Upper lobe of right lung (tissue), 1 donor: ENCODE measurements at places on chromosomes 1 and 21. TPM values are rescaled to one million over a fixed set of nuclear protein-coding genes. Genes with fewer than 3 reads are reported as not detected.

DNA sequence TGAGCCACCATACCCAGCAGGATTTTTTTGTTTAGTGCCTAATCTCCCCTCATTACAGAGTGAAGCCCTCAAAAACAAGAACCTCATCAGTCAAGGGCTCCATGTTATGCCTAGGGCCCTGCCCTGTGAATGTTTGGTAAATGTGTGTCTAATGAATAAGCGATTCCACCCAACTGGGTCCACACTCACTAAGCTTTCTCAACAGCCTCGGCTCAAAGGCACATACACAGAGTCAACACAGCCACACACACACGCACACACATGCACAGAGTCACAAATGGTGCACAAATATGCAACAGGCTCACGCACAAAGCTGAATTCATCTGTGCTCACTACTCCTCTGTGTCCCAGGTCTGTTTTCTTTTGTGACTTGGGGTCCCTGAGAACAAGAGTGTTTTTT lies 11.7 kb upstream of the SYNC start:
- no peaks in the 10 kb centered on the region for H3K36me3 ChIP-seq
- no peak overlapping the region for H3K27ac ChIP-seq
- H3K4me3 ChIP-seq = no peak overlapping the region

- H3K4me3 ChIP-seq = peak overlapping the region; percentile 20
- peaks cover 54% of the 10 kb centered on the region for H3K4me1 ChIP-seq
- H3K27ac ChIP-seq = peak overlapping the region; percentile 88
- H3K36me3 ChIP-seq = peaks cover 16% of the 10 kb centered on the region
These were observed 10.8 kb downstream of the SLC37A1 start for GRCh38 chr21:42524341-42525028.

DNA sequence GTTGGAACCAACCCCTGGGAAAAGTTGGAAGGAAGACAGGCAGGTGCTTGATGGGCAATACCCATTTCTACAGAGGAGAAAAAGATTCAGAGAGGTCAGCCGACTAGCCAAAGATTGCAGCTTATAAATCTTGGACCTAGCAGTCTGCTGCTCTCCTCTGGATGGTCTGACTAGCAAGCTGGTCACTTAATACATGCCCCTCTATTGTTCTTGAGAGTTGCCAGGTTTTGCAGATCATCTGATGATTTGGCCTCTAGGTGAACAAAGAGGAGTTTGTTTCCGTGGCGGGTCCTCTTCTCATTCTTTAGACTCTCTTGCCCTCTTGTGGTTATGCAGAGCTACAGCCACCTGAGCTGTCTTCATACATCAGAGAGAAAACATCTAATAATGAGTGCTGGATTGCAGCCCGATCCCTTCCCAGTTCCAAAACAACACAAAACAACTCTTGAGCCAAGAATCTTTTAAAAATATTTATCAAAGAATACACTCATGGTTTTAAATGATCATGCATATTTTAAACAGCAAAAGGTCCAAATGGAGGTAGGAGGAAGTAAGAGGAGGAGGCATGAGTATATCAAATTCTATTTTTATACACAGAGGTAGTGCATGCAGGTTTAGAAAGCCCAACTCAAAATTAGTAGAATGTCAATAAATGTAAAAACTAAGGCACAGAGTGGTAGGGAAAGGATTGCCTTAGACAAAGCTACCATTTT lies 115.7 kb downstream of the SLC30A10 start:
- no peaks in the 10 kb centered on the region for H3K4me1 ChIP-seq
- H3K4me3 ChIP-seq = no peak overlapping the region
- no peak overlapping the region for H3K27ac ChIP-seq
- H3K27me3 ChIP-seq = peaks cover 6% of the 10 kb centered on the region
- H3K36me3 ChIP-seq = no peaks in the 10 kb centered on the region

DNA sequence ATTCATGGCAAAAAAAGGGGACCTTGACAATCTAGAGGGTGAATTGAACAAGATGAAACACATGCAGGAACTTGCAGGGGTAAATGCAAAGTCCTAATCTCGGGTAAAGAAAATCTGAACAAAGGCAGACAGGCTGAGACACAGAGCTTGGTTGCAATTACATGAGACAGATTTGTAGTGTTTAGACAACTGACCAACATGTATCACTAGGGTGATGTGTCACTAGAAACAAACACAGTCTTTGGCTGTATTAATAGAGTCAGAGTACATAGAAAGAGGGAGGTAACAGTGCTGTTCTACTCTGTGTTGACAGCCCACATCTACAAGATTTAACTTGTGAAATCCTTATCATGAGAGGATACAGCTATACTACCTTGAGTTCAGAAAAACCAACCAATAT lies 78.1 kb upstream of the GRIK3 start:
- DNase-seq = no peak
- H3K27ac ChIP-seq = no peak overlapping the region
- peaks cover 8% of the 10 kb centered on the region for H3K27me3 ChIP-seq
- H3K4me1 ChIP-seq = no peaks in the 10 kb centered on the region

- H3K4me1 ChIP-seq = peaks cover 21% of the 10 kb centered on the region
- no peak for DNase-seq
- H3K27me3 ChIP-seq = no peaks in the 10 kb centered on the region
- no peak overlapping the region for H3K27ac ChIP-seq
- H3K4me3 ChIP-seq = no peak overlapping the region
- H3K36me3 ChIP-seq = no peaks in the 10 kb centered on the region
These were observed 52.3 kb downstream of the ABL2 start for GRCh38 chr1:179177182-179177581.

GRCh38 chr1:116988248-116988647 lies 13.3 kb upstream of the CD101 start:
- no peak for DNase-seq
- H3K4me1 ChIP-seq = no peaks in the 10 kb centered on the region
- H3K27ac ChIP-seq = no peak overlapping the region
- no peak overlapping the region for H3K4me3 ChIP-seq
- H3K27me3 ChIP-seq = no peaks in the 10 kb centered on the region

DNA sequence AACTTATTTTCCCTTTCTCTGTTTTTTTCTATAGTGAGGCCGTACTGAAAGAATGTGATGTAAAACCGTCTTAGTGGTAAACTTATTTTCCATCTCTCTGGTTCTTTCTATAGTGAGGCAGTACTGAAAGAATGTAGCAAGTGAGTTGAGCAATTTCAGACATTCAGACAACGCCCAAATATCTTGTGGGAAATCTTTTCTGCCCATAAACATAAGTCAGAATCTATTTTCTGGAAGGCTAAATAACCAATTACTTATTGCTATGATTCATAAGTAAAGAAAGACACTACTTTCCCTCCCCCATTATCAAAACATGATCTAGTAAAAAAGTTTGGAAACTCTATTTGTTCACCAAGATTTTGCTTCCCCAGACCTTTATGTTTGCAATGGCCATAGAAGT lies 18.8 kb upstream of the SCCPDH start:
- no peaks in the 10 kb centered on the region for H3K27me3 ChIP-seq
- DNase-seq = no peak
- no peak overlapping the region for H3K4me3 ChIP-seq
- no peak overlapping the region for H3K27ac ChIP-seq

DNA sequence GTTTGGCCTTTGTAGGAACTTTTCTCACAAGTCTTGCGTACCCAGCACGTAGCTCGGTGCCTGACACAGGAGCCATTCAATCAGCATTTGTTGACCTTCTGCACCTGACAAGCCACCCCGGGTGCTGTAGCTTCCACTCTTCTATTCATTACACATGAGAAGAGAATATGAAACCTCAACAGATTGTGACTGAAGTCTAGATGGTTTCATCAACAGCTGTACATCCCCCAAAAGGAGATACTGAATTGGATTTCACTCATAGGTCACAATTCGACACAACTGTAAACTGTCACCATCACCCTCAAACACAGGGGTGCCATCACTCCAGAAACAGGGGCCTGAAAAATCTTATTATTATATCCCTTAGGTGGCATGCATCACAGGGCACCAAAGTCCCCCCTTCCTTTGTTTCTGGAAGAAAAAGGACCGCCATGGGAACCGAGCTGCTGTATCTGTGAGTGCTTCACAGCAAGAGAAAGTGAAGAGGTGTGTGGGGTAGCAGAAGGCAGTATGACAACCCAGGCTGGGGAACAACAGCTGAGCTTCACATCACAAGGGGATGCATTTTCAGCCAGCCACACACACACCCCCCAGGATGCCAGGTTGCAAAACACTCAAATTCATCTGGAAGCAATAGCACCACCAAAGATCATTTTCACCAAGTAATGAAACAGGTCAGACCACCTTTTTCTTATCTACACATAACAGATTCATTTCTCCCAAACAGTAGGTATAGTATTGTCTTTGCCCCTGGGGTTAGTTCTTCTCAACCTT lies 225.7 kb downstream of the TOMM20 start:
- DNase-seq = no peak
- H3K27ac ChIP-seq = no peak overlapping the region
- no peak overlapping the region for H3K4me3 ChIP-seq
- no peaks in the 10 kb centered on the region for H3K36me3 ChIP-seq

DNA sequence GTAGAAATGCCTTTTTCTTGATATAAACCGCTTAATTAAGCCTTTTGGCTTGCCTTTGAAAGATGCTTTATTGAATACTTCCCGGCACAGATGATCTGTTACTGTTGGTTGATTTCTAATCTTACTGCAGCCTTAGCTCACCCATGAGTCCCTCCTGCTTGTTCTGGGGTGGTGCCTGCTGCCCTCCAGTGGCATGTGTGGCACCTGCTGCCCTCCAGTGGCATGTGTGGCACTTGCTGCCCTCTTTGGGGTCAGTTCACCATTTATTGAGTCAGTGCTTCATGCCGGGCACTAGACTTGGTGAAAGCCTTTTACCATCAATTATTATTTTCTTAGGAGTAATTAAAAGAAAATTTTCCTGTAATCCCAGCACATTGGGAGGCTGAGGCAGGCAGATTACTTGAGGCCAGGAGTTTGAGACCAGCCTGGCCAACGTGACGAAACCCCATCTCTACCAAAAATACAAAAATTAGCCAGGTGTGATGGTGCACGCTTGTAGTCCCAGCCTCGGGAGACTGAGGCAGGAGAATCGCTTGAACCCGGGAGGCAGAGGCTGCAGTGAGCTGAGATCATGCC lies 54.3 kb downstream of the ADARB1 start:
- H3K4me1 ChIP-seq = peaks cover 49% of the 10 kb centered on the region
- no peaks in the 10 kb centered on the region for H3K27me3 ChIP-seq
- no peaks in the 10 kb centered on the region for H3K36me3 ChIP-seq
- DNase-seq = peak; percentile 88
- no peak overlapping the region for H3K4me3 ChIP-seq
- H3K27ac ChIP-seq = no peak overlapping the region

DNA sequence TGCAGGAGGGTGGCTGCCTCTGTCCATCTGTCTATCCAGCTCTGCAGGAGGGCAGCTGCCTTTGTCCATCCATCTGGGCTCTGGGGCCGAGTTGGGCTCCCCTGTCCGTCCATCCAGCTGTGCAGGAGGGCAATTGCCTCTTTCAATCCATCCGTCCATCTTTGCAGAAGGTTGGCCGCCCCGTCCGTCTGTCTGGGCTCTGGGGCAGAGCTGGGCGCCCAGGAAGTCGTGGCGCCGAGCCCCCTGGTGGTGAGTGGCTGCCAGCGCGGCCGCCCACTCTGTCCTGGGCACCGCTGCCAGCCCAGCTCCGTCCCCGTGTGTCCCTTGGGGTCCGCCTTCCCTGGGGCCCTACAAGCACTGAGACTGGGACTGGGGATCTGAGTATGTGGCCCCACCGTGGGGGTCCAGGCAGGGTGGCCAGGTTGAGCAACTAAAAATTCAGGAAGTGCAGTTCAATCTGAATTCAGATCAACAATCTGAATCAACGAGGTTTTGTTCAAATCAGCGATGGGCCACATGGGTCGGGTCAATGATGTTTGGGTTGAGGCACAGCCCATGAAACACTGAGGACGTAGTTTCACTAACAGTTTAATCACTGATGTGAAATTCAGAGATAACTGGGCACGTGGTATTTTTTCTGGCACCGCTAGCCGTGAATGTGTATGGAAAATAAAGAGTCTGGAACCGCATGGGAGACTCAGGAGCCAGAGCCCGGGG lies 99.1 kb upstream of the ACTRT2 start:
- H3K4me3 ChIP-seq = no peak overlapping the region
- no peaks in the 10 kb centered on the region for H3K4me1 ChIP-seq
- no peak overlapping the region for H3K27ac ChIP-seq
- peaks cover 28% of the 10 kb centered on the region for H3K27me3 ChIP-seq
- no peaks in the 10 kb centered on the region for H3K36me3 ChIP-seq

DNA sequence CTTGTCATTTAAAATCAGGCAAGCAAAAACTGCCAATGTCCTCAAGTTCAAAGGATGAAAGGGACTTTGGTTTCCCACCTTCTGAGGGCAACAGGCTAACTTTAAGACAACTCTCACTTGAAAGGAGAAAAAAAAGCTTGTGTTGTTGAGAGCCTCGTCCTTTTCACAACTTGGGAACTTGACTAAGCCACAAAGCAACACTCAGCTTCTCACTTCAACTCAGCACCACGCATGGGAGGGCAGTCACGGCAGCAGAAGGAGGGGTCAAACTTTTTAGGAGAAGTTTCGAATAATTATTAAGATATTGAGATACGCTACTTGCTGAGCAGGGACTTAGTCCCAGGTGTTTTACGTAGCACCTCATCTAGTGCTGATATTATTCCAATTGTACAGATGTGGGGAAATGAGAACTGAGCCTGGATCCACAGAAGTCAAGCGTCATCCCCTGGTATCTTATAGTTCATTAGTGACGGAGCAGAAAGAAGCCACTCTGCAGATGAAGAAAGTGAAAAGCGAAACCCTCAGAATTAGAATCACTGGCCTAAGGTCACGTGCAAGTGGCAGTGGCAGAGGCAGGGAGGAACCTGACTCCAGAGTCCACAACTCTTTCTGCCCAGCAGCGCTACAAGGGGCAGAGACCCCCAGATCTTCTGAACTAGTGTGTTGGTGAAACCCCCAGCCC lies 83.6 kb downstream of the JAK1 start:
- no peaks in the 10 kb centered on the region for H3K4me1 ChIP-seq
- no peak for DNase-seq
- H3K27me3 ChIP-seq = no peaks in the 10 kb centered on the region
- H3K27ac ChIP-seq = no peak overlapping the region

DNA sequence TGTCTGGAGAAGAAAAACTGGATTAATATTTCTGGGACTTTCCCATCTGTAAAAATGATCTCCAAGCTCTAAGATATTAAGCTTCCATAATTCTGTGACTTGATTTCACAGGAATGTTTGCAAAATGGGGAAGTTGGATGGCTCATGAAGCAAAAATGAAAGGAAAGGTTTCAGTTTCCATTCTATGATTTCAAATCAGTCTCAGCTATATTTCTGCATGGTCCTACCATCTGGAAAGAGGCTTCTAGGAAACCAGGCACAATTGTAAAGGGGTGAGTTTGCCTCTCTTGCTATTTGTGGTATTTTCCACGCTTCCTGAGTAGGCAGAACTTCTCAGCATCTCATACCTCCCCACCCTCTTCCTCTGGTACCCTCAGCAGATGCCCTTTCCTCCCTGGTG lies 22.4 kb upstream of the ACTN2 start:
- H3K27ac ChIP-seq = no peak overlapping the region
- no peak for DNase-seq
- no peak overlapping the region for H3K4me3 ChIP-seq

Gene FAM110D
- 6.9 TPM for total RNA-seq

Gene DCAF8
- 130 TPM for total RNA-seq

Gene PLPPR5
- not detected for total RNA-seq

Gene KDM5B
- total RNA-seq = 57.3 TPM

Gene CACHD1
- total RNA-seq = 31.8 TPM
